Body of pancreas (tissue), 4 donors: ENCODE measurements at places on chromosomes 13 and 19.

GRCh38 chr19:28869459-28869858, 343.5 kb downstream of the UQCRFS1 start:
- no peak for DNase-seq

DNA sequence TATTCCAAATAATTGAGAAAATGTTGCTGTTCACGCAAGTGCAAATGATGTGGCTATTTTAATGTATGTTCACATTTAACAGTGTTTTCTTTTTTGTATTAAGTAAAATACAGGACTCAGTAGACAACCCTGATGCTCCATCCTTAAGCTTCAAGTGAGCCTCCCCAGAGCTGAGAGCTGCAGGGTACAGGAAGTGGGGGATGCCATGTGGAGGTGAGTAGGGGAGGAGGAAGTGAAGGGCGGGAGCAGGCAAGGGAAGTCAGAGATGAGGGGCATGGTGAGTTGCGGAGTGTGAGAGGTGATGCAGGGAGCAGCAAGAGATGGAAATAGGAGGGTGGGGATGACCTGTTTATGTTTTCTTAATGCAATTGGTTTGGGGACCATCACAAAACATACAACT, 711.0 kb downstream of the UQCRFS1 start:
- DNase-seq = no peak

- DNase-seq = peak; percentile 4
Measured at GRCh38 chr13:25300861-25301346, 521 bp upstream of the NUP58 start.

DNA sequence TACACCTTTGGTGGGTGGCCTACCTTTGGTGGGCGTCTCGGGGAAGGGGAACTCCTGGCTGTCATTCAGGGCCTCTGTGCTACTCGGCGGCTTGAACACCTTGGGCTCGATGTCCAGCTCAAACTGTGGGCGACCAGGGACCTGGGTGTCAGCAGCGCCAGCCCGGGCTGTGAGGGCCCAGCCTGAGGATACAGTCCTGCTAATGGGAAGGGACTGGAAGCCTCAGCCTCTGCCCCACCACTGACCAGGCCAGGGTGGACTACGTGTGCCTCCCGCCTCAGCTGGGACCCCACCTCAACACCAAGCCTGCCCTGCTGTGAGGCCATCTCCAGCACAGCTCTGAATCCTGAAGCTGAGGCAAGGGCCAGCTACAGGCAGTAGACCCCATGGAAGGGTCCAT, 7.7 kb downstream of the TMEM259 start:
- DNase-seq = no peak

DNA sequence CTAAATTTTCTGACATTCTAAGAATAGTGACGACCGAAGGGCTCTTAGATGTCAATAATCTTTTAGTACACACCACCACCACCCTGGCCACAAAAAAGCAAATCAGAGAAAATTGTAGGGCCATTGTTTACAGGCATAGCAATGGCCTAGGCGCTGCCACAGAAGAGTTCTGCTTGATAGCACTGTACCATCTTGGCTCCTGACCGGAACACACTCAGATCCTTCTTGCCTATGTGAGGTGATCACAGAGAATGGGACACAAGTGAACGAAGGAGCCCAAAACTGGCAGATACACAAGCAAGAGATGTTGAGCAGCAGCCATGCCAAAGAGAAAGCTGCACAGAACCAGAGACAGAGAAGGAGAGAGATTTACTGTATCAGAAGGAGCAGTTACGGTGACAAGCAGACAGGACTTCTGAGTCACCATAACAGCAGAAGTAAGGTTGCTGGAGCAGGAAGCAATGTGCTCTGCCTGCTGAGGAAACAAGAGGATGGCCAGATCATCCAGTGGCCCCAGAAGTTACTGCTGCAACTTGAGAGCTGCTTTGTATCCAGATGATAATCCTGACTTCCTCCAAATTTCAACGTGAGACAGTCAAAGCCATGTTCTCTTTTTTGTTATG, 105.2 kb downstream of the SLITRK6 start:
- no peak for DNase-seq

- DNase-seq = no peak
Measured at GRCh38 chr19:30090476-30090875, 148.4 kb downstream of the URI1 start.

GRCh38 chr13:110319397-110319773, 12.3 kb downstream of the COL4A2 start:
- DNase-seq = no peak

- no peak for DNase-seq
Measured at GRCh38 chr13:73664851-73665250, 469.4 kb downstream of the KLF12 start.

DNA sequence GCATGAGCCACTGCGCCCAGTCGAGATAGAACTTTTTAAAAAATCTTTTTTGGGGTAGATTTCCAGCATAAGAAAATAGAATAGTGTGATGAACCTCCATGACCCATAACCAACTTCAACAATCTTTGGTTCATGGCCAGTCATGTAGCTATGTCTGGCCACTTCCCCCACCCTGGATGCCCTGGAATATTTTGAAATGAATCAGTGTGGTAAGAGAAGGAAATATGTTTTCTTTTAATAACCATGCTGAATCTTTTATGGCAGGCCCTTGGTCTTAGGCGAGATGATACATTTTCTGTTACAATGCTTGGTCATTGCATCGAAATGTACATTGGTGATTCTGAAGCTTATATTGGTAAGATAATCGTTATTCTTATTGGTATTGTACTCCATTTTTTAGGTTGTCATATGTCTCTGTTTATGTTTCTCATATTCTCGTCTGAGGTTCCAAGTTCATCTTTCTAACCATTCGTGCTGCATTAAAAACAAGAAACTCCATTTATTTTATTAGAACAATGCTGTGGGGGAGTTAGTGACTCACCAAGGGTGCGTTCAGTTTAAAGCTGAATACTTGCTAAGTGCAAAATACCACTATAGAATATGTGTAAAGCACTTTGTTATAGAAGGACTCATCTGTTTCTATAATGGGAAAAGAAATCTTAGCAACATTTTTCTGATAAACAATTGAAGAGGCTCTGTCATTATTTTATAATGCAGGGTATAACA, 16.4 kb upstream of the UPF3A start:
- no peak for DNase-seq

DNA sequence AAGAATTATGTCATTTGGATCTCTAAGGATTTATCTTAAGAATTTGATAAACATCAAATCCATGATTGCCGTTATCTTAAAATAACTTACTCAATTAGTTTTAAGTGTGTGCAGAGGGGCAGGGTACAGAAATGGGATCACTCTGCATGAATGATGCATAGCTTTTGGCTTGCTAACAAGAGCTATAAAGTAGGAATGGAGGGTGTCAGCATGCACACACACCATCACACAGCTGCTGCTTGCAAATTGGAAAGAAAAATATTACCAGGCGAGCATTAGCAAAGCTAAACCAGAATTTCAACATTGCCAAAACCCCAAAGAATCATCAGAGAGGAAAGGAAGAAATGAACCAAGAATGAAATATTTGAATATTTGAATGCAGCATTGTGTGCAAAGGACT, 580.6 kb downstream of the LMO7 start:
- DNase-seq = no peak

DNA sequence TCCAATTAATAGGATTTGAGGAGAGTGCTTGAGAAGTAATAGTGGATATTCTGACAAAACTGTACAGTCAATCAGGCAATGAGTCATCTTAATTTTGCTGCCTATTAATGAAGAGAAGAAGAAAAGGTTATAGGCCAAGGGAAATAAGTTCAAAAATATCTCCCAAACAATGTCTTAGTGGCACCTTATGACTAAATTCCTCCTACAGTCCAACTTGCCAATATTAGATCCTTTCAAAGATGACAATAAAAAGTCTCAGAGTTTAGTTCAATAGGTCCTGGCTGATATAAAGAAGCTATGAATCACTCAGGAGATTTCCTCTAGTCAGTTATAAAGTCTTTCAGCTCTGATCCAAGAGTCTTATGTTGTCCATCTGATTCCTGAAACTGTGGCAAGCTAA, 27.9 kb downstream of the UGGT2 start:
- no peak for DNase-seq

GRCh38 chr13:42086582-42086981, 38.1 kb downstream of the DGKH start:
- DNase-seq = no peak

GRCh38 chr13:36082806-36083205, 48.4 kb downstream of the DCLK1 start:
- no peak for DNase-seq

GRCh38 chr13:101398920-101399319, 17.4 kb downstream of the NALCN start:
- DNase-seq = no peak

- no peak for DNase-seq
Measured at GRCh38 chr13:97544031-97544765, 110.2 kb downstream of the RAP2A start.

DNA sequence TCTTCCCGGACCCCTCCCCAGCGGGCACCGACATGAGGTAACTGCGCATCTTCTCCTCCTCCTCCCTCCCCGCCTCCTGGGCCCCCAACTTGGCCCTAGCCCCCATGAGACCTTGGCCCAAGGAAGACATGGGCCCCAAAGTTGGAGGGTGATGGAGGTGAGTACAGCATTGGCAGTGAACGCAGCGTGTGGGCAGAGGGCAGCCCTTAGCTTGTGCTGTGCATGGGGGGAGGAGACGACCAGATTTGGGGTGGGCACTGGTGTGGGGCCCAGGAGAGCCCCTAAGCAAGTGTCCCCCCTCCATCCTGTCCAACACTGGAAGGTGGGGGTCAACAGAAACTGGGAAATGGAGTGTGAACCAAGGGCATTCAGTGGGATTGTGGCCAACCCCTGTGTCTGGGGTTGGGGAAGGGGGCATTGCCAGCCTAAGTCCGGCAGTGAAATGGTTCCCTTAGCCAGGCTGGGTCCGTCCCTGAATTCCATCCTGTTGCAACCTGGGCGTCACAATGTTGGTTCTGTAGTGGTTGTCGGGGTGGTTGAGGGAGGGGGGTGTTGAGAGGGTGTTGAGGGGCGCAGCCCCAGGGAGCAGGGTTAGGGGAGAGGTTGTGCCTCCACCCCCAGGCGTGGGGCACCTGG, 23.5 kb downstream of the NUMBL start:
- DNase-seq = no peak

DNA sequence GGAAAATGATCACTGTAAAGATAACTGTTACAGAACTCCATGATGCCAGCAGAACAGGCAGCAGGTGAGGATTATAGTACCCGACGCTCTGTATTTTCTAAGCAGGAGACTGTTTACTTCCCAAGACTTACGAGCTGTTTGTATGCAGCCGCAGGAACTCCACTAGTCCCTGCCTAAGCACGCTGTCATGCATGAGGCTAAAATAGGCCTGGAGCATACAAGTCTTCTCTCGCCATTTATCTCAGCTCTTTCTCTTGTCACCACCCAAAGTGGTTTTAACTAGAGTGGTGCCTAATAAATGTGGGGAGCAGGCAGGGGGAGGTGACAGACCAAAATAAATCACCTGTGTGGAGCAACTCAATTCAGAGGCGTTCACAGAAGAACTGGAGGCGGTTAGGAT, 175.8 kb downstream of the TDRD3 start:
- DNase-seq = no peak

- no peak for DNase-seq
Measured at GRCh38 chr13:20093951-20094350, 66.9 kb downstream of the GJA3 start.

DNA sequence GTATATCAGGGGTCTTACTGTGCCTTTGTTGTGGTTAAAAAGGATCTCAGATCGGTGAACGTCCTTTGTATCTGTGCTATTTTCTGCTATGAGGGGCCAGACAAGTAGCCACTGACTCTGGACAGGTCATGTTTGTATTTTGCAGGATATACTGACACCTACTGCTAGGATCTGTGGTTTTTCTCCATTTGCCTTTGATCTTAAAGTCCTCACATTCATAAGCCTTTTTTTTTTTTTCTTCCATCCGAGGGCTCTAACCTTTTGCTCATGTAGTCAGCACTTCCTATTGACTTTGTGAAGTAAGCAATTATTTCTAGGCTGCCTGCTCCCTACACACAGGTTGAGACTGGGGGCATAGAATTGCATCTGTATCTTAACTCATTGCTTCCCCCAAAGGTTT, 106.2 kb downstream of the SLITRK5 start:
- no peak for DNase-seq

GRCh38 chr13:111043575-111043982, 71.5 kb upstream of the ARHGEF7 start:
- no peak for DNase-seq

DNA sequence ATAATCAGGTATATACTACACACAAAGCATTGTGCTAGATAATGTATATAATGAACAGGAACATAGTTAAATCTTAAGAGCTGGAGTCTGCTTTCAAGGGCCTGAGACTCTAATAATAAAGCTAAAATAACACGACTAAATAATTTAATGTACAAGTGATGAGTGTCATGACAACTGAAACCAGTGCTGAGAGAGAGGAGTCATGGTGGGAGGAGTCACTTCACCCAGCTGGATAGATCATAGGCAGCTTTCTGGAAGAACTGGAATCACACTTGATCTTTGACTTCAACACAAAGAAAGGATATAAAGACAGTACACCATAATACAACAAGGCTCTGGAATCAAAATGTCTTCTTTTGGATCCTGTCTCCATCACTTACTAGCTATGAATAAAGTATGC, 7.1 kb downstream of the RBM26 start:
- DNase-seq = no peak

DNA sequence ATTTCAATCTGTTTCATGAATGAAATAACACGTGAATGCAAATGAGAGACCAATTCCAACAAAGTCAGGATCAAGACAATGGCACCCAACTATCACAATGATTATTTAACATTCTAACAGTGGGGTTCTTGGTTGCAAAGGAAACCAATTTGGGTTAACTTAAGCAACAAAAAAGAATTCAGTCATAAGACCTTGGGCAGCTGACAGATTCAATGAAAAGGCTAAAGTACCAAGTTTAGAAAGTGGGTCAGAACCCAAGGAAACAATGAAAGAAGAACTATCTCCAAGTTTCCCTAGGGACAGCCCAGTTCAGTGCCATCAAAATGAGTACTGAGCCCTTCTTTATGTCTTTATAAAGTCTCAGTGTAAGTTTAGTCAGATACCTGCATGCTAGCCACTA, 17.5 kb upstream of the SIGLEC14 start:
- no peak for DNase-seq

DNA sequence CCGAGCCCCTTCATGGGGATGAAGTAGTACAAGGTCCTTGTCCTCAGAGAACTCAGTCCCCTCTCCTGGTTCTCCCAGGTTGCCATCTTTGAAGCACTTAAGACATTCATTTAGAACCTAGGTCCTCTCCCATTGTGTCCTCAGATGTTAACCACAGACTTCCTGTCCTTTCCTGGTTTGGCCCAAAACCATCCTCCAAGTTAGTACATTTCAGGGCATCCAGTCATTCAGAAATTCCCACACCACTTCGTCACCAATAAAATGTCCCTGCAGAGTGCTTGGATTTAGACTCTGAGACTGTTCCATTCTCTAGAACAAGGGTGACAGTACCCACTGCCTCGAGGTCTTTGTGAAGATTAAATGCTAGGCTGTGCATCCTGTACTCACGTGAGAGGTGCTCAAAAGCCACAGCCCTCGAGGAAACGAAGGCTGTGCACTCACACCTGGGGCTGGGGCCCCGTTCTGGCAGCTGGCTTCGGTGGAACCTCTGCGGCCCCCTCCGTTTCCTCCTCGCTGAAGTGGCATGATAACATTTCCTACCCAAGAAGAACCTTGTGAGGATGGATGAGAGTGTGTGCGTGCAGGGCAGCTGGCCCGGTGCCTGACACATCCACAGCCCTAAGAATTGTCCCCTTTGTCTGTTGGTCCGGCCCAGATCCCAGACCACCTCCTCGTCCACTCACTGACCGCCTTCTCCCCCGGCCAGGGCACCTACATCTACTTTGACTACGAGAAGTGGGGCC, 4.7 kb downstream of the LENG1 start:
- no peak for DNase-seq

- peak; percentile 92 for DNase-seq
Measured at GRCh38 chr19:681029-682019, 5.1 kb downstream of the FSTL3 start.
